ENCODE measurements at places on chromosomes 6 and 20. TPM values are rescaled to one million over a fixed set of nuclear protein-coding genes. Genes with fewer than 3 reads are reported as not detected.

Gene GJA1
- total RNA-seq = 248 TPM

- no peak overlapping the region for H3K27ac ChIP-seq
- H3K4me1 ChIP-seq = no peaks in the 10 kb centered on the region
- H3K4me3 ChIP-seq = no peak overlapping the region
- no peak for DNase-seq
- H3K27me3 ChIP-seq = no peaks in the 10 kb centered on the region
Measured at GRCh38 chr6:11270030-11271027, 37.9 kb upstream of the NEDD9 start.

GRCh38 chr6:7939864-7940228 is 29.3 kb upstream of the TXNDC5 start:
- no peaks in the 10 kb centered on the region for H3K36me3 ChIP-seq
- H3K27ac ChIP-seq = no peak overlapping the region
- no peak overlapping the region for H3K4me3 ChIP-seq
- H3K4me1 ChIP-seq = no peaks in the 10 kb centered on the region
- H3K27me3 ChIP-seq = no peaks in the 10 kb centered on the region

Gene PNPLA1
- not detected for total RNA-seq

Gene MRAP2
- 1.3 TPM for total RNA-seq

Gene SLC17A3
- not detected for total RNA-seq

GRCh38 chr6:149963212-149963461 is 606 bp upstream of the ULBP1 start:
- H3K27me3 ChIP-seq = peaks cover 13% of the 10 kb centered on the region
- peak overlapping the region; percentile 75 for H3K27ac ChIP-seq
- no peaks in the 10 kb centered on the region for H3K36me3 ChIP-seq
- H3K4me1 ChIP-seq = peaks cover 6% of the 10 kb centered on the region
- H3K4me3 ChIP-seq = peak overlapping the region; percentile 81

Gene TRIM10
- not detected for total RNA-seq

Gene NR2E1
- not detected for total RNA-seq

Gene RHAG
- not detected for total RNA-seq

Gene HLA-DQB1
- total RNA-seq = not detected

GRCh38 chr6:132314432-132314831 is 86.8 kb downstream of the MOXD1 start:
- DNase-seq = no peak
- H3K27ac ChIP-seq = no peak overlapping the region
- H3K4me3 ChIP-seq = no peak overlapping the region
- H3K4me1 ChIP-seq = 0 out of 2 replicates have a peak, but pooled peaks cover 4% of the 10 kb centered on the region

DNA sequence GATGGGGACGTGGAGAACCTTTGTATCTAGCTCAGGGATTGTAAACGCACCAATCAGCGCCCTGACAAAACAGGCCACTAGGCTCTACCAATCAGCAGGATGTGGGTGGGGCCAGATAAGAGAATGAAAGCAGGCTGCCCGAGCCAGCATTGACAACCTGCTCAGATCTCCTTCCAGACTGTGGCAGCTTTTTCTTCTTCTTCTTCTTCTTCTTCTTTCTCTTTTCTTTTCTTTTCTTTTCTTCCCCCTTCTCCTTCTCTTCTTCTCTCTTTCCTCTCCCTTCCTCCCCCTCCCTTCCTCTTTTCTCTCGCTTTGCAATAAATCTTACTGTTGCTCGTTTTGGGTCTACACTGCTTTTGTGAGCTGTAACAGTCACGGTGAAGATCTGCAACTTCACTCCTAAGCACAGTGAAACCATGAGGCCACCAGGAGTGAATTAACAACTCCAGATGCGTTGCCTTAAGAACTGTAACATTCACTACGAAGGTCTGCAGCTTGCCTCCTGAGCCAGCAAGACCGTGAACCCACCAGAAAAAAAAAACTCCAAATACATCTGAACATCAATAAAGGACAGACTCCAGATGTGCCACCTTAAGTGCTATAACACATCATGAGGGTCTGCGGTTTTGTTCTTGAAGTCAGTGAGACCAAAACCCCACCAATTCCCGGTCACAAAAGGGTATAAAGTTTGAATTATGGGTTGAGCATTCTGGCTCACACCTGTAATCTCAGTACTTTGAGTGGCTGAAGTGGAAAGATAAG is 19.6 kb upstream of the SERPINB1 start:
- no peak overlapping the region for H3K4me3 ChIP-seq
- no peaks in the 10 kb centered on the region for H3K36me3 ChIP-seq
- peaks cover 3% of the 10 kb centered on the region for H3K4me1 ChIP-seq
- no peaks in the 10 kb centered on the region for H3K27me3 ChIP-seq
- no peak for DNase-seq
- no peak overlapping the region for H3K27ac ChIP-seq

- no peak overlapping the region for H3K4me3 ChIP-seq
- H3K27ac ChIP-seq = no peak overlapping the region
- DNase-seq = no peak
- H3K27me3 ChIP-seq = no peaks in the 10 kb centered on the region
Measured at GRCh38 chr6:157159348-157159747, 164.0 kb downstream of the TMEM242 start.

GRCh38 chr6:305371-306206 is 13.3 kb downstream of the DUSP22 start:
- H3K4me1 ChIP-seq = no peaks in the 10 kb centered on the region
- H3K27me3 ChIP-seq = no peaks in the 10 kb centered on the region
- H3K4me3 ChIP-seq = no peak overlapping the region
- no peaks in the 10 kb centered on the region for H3K36me3 ChIP-seq

DNA sequence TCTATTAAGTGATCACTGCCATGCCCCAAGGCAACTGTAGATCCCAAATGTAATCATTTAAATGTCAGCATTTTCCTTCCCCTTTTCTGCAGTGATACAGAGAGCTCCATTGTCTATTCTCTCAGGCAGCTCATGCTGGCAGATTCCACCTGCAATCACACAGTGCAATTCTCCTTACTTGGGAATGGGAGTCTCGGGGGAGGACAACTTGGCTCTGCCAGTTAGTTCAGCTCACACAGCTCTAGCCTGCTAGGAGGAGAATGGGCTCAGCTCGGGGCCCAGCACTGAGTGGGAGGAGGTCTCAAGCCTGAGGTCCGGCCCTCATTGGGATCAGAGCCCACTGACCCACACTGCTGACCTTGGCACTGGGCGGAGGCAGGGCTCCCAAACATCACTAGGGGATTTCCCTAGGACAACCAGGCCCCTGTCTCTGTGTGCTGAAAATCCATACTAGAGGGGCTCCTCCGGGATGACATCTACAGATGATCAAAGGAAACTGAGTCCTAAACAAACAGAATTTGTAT is 109.2 kb upstream of the ASF1A start:
- no peak overlapping the region for H3K27ac ChIP-seq
- no peaks in the 10 kb centered on the region for H3K4me1 ChIP-seq
- no peaks in the 10 kb centered on the region for H3K36me3 ChIP-seq
- H3K4me3 ChIP-seq = no peak overlapping the region
- H3K27me3 ChIP-seq = no peaks in the 10 kb centered on the region
- DNase-seq = no peak

Gene TPD52L1
- 5.1 TPM for total RNA-seq

DNA sequence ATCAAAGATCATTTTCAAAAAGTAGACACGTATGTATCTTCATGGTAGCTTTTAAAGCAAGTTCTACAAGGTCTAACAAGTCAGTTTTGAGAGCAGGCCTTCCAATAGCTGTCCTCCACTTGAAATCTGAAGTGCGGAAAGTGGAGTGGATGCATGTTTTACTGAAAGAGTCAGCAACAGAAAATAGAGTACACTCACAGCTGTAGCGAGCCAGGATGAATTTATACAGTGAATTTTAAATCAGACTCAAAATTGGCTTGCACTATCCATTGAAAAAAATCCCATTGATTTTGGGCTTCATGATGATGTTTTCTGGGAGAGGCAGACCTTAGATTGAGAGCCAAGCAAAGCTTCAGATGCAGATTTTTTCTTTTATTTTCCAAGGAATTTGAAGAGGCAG is 80.6 kb downstream of the GJA10 start:
- no peak for DNase-seq
- no peaks in the 10 kb centered on the region for H3K36me3 ChIP-seq
- H3K27ac ChIP-seq = no peak overlapping the region
- peaks cover 5% of the 10 kb centered on the region for H3K27me3 ChIP-seq
- H3K4me1 ChIP-seq = peaks cover 14% of the 10 kb centered on the region

Gene VWA7
- 0.54 TPM for total RNA-seq
